ENCODE measurements at places on chromosomes 5 and 9. TPM values are rescaled to one million over a fixed set of nuclear protein-coding genes. Genes with fewer than 3 reads are reported as not detected.

SH3PXD2B gene
- total RNA-seq: 33.4 TPM

MAMDC4 gene
- total RNA-seq: 1.5 TPM

FBXO10 gene
- 3.6 TPM for total RNA-seq

DEPDC1B gene
- total RNA-seq: 5.3 TPM

HTR4 gene
- total RNA-seq: 0.34 TPM

SPINK4 gene
- total RNA-seq: not detected

SEC61B gene
- 66.5 TPM for total RNA-seq

PCDHB10 gene
- 0.60 TPM for total RNA-seq

LRRC14B gene
- not detected for total RNA-seq

SVEP1 gene
- total RNA-seq: 5.8 TPM

FOXI1 gene
- 4.3 TPM for total RNA-seq

TMC1 gene
- total RNA-seq: not detected

DNA sequence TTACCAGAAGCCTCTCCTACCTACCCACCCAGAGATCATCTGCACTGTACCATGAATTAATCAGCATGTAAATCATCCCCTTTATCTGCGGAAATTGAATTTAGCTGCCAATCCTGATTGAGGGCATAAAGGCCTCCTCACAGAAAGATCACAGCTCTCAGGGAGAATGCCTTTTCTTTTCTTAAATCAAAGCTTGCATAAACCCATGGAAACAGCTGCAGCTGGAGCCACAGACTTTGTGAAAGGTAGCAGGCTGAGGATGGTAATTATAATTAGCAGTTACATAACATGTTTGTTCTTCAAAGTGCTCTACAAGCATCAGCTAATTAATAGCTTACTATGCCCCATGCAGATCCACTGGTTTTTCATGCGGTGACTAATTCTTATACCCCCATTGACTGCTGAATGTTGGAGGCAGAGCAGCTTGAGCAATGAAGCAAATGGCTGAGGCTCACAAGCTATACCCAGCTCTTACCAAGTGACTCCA, 54.6 kb downstream of the SUSD1 start:
- DNase-seq: no peak
- peaks cover 3% of the 10 kb centered on the region for H3K4me1 ChIP-seq
- no peak overlapping the region for H3K4me3 ChIP-seq

- H3K4me3 ChIP-seq: peak overlapping the region; percentile 94
- no peaks in the 10 kb centered on the region for H3K27me3 ChIP-seq
- peak overlapping the region; percentile 96 for H3K27ac ChIP-seq
- peaks cover 61% of the 10 kb centered on the region for H3K4me1 ChIP-seq
Observed at GRCh38 chr5:115842089-115842935, 577 bp downstream of the AP3S1 start.

DNA sequence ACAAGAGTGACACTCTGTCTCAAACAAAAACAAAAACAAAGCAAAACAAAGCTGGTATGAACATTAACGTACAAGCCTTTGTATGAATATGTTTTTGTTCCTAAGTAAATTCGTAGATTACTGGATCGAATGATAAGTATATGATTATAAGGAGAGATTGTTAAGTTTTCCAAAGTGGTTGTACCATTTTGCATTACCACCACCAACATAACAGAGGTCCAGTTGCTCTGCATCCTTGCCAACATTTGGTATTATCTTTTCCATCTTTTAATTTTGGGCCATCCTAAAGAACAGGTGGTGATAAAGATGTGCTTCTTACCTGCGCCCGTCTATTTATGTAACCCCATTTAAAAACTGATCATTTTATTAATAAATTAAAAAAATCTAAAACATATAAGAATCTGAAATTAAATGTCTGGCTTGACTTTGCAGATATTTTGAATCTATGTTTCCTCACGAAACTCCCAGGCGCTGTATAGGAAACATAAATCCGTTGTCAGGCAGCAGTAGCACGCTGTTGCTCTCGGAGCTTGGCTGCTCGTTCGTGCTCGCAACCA, 593 bp upstream of the NAA35 start:
- H3K36me3 ChIP-seq: peaks cover 3% of the 10 kb centered on the region
- no peaks in the 10 kb centered on the region for H3K27me3 ChIP-seq
- peak overlapping the region; percentile 93 for H3K27ac ChIP-seq
- H3K4me3 ChIP-seq: peak overlapping the region; percentile 93
- peaks cover 30% of the 10 kb centered on the region for H3K4me1 ChIP-seq

GRCh38 chr9:87238545-87238944, 259.1 kb upstream of the DAPK1 start:
- no peak for DNase-seq
- no peaks in the 10 kb centered on the region for H3K4me1 ChIP-seq
- no peaks in the 10 kb centered on the region for H3K27me3 ChIP-seq
- no peak overlapping the region for H3K4me3 ChIP-seq

DNA sequence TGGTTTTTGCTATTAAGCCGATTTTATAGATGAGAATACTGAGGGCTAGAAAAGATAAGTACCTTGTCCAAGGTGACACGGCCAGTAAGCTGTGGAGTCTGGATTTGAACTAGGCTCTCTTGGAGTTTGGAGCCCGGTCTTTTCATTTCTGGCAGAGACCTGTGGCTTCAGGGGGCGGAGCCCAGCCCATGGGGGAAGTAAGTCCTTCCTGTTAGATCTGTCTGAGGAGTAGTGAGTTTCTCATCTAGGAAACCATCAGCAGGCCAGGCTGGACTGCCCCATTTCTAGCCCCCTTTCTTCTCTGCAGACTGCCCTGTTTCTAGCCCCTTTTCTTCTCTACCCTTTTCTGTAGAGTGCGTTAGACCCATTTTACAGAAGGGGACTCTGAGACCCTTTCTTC, 521 bp upstream of the PTGS1 start:
- peak overlapping the region; percentile 55 for H3K4me3 ChIP-seq
- peak overlapping the region; percentile 63 for H3K27ac ChIP-seq
- DNase-seq: no peak

GRCh38 chr9:77819657-77820056, 171.5 kb upstream of the GNA14 start:
- H3K4me3 ChIP-seq: no peak overlapping the region
- no peaks in the 10 kb centered on the region for H3K27me3 ChIP-seq
- peaks cover 7% of the 10 kb centered on the region for H3K4me1 ChIP-seq
- DNase-seq: no peak
- no peaks in the 10 kb centered on the region for H3K36me3 ChIP-seq
- no peak overlapping the region for H3K27ac ChIP-seq

GRCh38 chr5:39461007-39461682, 36.4 kb upstream of the DAB2 start:
- H3K4me1 ChIP-seq: no peaks in the 10 kb centered on the region
- H3K4me3 ChIP-seq: no peak overlapping the region
- H3K36me3 ChIP-seq: no peaks in the 10 kb centered on the region
- H3K27ac ChIP-seq: no peak overlapping the region

GRCh38 chr5:139378101-139378825, 4.8 kb downstream of the SLC23A1 start:
- H3K27ac ChIP-seq: no peak overlapping the region
- H3K4me1 ChIP-seq: peaks cover 27% of the 10 kb centered on the region
- no peak overlapping the region for H3K4me3 ChIP-seq
- H3K27me3 ChIP-seq: no peaks in the 10 kb centered on the region

GRCh38 chr5:139402561-139403158, 1.2 kb downstream of the SPATA24 start:
- H3K36me3 ChIP-seq: no peaks in the 10 kb centered on the region
- no peak overlapping the region for H3K4me3 ChIP-seq
- H3K27ac ChIP-seq: no peak overlapping the region
- no peaks in the 10 kb centered on the region for H3K27me3 ChIP-seq
- peaks cover 20% of the 10 kb centered on the region for H3K4me1 ChIP-seq

GRCh38 chr5:72510610-72511181, 3.5 kb upstream of the ZNF366 start:
- DNase-seq: no peak
- H3K27ac ChIP-seq: peak overlapping the region; percentile 33
- H3K4me3 ChIP-seq: no peak overlapping the region
- no peaks in the 10 kb centered on the region for H3K27me3 ChIP-seq
- peaks cover 28% of the 10 kb centered on the region for H3K4me1 ChIP-seq
- no peaks in the 10 kb centered on the region for H3K36me3 ChIP-seq

DNA sequence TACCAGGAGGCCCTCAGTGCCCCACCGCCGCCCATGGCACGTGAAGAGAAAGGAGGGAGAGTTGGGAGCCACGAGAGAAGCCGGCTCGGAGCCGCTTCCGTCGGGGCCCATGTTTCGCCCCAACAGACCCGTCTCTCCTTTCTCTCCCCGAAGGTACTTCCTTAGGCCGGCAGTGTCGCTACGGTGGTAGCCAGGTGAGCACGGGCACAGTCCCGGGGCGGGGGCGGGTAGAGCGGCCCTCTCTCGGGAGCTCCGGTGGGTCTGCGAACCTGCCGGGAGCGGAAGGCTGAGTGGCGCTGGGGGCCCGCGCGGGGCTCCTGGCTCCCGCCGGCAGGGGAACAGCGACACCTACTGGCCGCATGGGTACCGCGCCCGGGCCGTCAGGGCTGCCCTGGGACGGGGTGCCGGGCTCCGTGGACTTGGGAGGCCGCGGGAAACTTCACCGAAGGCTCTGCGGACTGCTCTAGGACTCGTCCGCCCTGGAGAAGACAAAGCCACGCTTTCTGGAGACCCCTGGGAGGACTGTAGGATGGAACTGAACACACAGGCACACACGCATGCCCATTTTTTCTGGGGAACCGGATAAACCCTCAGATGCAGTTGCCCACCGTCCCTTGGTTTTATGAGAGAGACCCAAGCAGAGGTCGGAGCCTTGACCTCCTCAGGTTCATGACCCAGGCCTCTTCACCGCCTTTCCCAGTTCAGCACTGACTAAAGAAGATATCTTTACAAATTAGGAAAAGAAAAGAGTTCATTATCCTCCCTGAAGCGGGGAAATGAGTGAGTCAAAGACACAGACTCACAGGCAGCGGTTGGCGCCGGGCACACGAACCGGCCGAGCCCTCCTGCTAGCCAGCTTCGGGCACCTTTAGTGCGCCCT, 202.5 kb downstream of the MEF2C start:
- peak overlapping the region; percentile 37 for H3K4me3 ChIP-seq
- DNase-seq: no peak
- no peaks in the 10 kb centered on the region for H3K36me3 ChIP-seq
- H3K4me1 ChIP-seq: peaks cover 37% of the 10 kb centered on the region

DNA sequence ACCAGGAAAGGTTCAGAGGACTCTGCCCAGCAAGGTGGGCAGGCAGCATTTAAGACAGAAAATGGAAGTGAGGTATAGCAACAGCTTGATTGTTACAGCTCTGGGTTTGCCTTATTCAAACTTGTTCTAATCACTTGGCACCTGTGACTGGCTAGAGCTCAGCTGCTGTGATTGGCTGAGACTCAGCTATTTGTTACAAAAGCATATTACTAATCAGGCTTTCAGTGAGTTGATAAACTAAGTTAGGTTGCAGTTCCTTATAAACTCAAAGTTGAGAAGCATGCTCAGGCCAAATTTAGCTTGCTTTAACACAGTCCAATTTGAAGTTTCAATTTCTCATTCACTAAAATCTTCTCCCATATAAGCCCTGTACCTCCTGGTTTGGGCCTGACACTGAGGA, 56.3 kb downstream of the GDA start:
- H3K27me3 ChIP-seq: peaks cover 8% of the 10 kb centered on the region
- H3K36me3 ChIP-seq: no peaks in the 10 kb centered on the region
- no peaks in the 10 kb centered on the region for H3K4me1 ChIP-seq
- no peak overlapping the region for H3K4me3 ChIP-seq
- H3K27ac ChIP-seq: no peak overlapping the region

- peak overlapping the region; percentile 87 for H3K27ac ChIP-seq
- no peaks in the 10 kb centered on the region for H3K36me3 ChIP-seq
- no peaks in the 10 kb centered on the region for H3K27me3 ChIP-seq
- H3K4me3 ChIP-seq: no peak overlapping the region
- H3K4me1 ChIP-seq: peaks cover 57% of the 10 kb centered on the region
Observed at GRCh38 chr9:108550106-108550505, 305.7 kb downstream of the ACTL7B start.

GRCh38 chr9:101092922-101093321, 64.4 kb downstream of the PLPPR1 start:
- H3K27ac ChIP-seq: no peak overlapping the region
- H3K4me3 ChIP-seq: no peak overlapping the region
- DNase-seq: no peak
- H3K4me1 ChIP-seq: no peaks in the 10 kb centered on the region
- H3K27me3 ChIP-seq: no peaks in the 10 kb centered on the region

DNA sequence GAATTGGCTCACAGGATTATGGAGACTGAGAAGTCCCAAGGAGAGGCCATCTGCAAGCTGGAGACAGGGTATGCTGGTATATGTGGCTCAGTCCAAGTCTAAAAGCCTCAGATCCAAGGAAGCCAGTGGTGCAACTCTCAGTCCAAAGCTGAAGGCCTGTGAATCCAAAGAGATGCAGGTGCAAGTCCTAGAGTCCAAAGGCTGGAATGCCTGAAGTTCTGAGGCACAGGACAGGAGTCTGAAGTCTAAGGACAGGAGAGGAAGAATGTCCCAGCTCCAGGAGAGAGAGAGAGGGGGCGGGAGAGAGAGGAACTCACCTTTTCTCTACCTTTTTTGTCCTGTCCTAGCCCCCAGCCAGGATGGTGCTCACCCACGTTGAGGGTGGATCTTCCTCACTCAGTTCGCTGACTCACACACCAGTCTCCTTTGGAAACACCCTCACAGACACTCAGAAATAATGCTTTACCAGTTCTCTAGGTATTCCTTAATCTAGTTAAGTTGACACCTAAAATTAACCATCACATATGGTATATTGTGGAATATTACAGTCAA, 49.6 kb downstream of the KCNN2 start:
- H3K4me1 ChIP-seq: no peaks in the 10 kb centered on the region
- no peak overlapping the region for H3K4me3 ChIP-seq
- H3K27ac ChIP-seq: no peak overlapping the region
- H3K27me3 ChIP-seq: no peaks in the 10 kb centered on the region
- no peak for DNase-seq

Measured in suprapubic skin (tissue), 4 donors.